ENCODE measurements at places on chromosomes 5 and 9.

DNA sequence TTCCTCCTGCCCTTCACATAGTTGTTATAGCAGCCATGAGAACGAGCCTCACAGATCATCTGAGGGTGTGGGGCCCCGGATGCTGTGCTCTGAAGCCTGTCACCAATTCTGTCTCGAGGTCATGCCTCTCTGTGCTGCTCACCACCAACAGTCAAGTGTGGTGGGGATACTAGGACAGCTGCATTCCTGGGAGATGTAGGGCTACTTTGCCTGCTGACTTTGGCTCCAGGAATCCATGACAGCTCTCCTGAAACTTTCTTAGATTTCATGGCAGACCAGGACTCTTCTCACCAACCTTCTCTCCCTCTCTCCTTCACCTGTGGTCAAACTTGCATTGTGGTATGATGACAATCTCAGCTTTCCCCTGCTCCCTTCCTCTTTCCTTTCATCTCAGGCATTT is 395.9 kb downstream of the PSAT1 start:
- no peak for DNase-seq

GRCh38 chr5:41415242-41415641 is 95.2 kb downstream of the PLCXD3 start:
- no peak for DNase-seq

GRCh38 chr9:125629446-125629845 is 77.6 kb downstream of the MAPKAP1 start:
- no peak for DNase-seq

DNA sequence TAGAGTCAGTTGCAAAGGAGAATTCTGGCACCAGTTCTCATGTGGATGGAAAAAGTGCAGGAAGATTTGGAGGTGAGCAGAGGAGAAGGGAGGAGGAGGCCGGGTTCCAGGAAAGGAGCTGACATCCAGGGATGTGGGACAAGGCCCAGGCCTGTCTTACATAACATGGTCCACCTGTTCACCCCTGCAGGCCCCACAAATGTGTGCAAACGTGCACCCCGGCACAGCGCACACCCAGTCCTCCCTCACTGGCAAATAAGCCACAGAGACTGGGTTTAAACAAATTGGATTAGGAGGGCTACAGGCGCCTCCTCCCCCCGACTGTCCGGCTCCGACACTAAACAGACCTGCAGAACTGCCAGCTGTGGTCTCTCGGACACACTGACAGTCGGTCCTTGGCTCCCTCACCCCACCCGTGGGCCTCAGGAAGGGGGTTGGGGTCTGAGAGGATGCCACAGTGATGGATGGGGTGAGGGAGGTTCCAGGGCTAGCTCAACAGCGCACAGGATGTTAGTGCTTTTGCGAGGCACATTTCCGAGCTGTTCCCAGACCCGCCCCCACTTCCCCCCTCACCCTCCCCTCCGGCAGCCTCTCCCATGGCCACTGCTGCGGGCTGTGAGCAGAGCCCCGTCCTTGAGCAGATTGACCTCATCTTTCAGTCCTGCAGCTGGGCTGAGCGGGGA is 43.4 kb upstream of the IL17B start:
- no peak for DNase-seq

DNA sequence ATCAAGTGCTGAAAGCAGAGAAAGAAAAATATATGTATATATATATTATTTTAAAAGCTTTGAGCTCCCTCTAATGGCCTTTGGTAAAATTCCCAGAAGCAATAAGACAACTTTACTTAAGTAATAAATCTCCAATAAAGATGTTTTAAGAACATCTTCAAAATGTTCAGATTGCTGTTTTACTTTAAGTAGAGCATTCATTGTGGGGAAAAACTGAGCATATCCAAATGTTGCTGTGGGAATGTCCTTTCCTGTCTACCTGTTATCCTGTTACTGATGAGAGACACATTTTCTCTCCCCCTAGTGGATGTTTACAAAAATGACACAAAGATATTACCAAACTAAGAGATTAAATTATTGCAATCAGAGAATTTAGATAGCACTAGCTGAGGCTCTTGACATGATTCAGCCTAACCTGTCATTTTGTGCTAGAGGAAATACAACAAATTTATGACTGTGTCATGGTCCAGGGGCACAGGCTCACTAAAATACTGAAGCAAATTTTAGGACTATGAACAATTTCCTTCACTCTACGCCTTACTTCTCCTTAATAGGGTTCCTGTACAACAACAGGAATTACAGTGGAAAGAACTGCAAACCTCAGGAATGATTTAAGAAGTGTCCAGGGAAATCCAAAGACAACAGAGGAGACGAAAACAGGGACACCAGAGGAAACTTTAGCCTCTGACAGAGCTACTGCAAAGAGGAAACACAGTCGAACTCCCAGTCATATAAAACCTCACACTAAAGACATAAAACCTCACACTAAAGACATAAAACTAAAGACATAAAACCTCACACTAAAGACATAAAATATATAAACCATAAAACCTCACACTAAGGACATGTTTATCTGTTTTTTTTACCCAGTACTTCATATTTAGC is 24.3 kb upstream of the PRRC1 start:
- no peak for DNase-seq

DNA sequence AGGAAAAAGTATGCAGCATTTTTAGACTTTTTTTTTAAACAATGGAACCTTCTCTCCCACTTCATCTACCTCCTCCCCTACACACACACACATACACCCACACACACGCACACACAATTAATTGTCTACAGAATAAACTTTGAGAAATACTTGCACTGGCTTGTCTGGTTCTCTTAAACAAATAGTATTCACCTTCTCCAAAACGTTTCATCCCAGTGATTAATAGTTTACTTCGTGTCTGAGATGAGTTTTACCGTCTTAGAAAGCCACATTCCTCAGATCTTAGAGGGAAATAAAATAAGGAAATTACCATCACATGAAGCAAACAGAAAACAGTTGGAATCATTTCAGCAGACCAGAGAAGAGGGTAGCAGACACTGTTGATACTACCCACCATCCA is 570.6 kb upstream of the CLINT1 start:
- no peak for DNase-seq

GRCh38 chr5:96065685-96066385 is 104.2 kb upstream of the ELL2 start:
- DNase-seq = no peak

- peak; percentile 44 for DNase-seq
Observed at GRCh38 chr5:2303431-2304100, 420.8 kb upstream of the IRX4 start.

GRCh38 chr9:38761999-38762398 is 42.1 kb upstream of the FAM240B start:
- no peak for DNase-seq

DNA sequence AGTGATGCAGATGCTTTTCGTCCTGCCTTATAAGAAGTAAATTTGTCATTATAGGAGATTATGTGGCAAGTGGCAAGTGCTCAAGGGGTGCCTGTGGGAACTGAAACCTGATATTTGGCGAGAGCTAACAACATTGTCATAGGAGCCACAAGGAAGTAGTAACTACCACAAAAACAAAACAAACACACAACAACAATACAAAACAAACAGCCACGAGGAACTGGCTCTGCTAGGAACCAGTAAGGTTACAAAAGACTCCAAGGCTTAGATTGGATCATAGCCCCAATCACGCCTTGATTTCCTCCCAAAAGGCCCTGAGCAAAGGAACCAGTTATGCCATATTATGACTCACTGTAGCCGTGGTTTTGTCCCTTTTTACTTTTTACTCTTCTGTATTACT is 1045.2 kb downstream of the CDH12 start:
- no peak for DNase-seq

GRCh38 chr5:125581311-125581710 is 834.9 kb upstream of the ZNF608 start:
- no peak for DNase-seq

DNA sequence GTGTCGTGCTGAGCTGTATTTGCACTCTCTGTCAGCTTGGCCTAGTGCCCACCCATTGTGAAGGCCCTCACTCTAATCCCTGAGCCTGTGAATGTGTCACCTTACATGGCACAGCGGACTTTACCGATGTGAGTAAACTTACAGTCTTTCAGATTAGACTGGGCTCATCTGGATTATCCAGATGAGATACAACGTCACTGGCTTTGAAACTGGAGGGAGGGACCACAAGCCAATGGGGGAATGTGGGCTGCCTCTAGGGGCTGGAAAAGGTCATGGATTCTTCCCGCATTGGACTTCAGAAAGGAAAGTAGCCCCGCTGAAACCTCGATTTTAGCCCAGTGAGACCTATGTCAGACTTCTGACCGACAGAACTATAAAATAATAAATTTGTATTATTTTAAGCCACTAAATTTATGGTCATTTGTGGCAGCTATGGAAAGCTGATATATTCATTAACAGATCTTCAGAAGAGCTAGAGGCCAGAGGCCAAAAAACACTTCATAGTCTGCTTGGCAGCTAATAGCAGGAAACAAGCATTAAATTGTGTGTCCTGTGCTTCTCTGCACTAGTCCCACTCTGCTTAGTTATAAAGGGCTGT is 139.0 kb upstream of the GAS1 start:
- no peak for DNase-seq

- DNase-seq = no peak
Observed at GRCh38 chr9:137739371-137740309, 120.8 kb downstream of the EHMT1 start.

- peak; percentile 71 for DNase-seq
Observed at GRCh38 chr9:127612939-127613582, 984 bp downstream of the STXBP1 start.

GRCh38 chr9:129320575-129321285 is 142.7 kb upstream of the IER5L start:
- DNase-seq = peak; percentile 68

- no peak for DNase-seq
Observed at GRCh38 chr5:179700401-179700918, 1.7 kb downstream of the CANX start.

GRCh38 chr9:81558091-81558830 is 131.1 kb downstream of the TLE1 start:
- no peak for DNase-seq

- no peak for DNase-seq
Observed at GRCh38 chr5:10525124-10525495, 38.8 kb upstream of the ANKRD33B start.

DNA sequence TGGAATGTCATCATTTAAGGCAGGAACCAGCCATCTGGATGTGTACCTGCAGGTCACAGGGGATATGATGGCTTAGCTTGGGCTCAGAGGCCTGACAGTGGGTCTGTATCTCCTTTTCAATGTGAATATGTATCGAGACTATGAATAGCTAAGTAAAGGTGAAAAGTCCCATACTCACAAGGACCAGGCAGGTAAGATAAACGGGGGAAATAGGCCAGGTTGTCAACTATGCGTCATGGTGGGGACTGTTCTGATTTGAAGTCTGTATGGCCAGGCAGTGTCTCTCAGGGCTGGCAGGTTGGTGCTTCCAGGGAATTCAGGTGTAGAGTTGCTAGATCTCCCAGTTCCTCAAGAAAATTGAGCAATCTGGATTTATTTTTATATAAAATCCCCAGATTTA is 987.9 kb upstream of the WWC1 start:
- no peak for DNase-seq

GRCh38 chr9:69888856-69889585 is 68.4 kb downstream of the CFAP95 start:
- no peak for DNase-seq

GRCh38 chr5:102867992-102868662 is 113.0 kb downstream of the PAM start:
- no peak for DNase-seq

DNA sequence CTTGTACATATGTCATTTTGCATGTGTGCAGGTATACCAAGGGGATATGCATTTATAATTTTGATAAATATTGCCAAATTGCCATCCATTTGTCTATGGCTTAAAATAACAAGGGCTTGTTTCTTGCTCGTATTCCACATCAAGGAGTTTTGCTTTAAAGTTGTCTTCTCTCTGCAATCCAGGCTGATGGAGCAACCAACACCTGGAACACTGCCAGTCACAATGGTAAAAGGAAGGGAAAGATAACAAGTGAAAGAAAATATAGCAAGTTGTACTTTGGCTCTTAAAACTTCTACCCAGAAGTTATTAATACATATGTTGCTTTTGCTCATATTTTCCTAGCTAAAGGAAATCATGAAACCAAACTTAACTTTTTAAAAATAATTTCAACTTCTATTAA is 156.9 kb downstream of the UNC13B start:
- no peak for DNase-seq

DNA sequence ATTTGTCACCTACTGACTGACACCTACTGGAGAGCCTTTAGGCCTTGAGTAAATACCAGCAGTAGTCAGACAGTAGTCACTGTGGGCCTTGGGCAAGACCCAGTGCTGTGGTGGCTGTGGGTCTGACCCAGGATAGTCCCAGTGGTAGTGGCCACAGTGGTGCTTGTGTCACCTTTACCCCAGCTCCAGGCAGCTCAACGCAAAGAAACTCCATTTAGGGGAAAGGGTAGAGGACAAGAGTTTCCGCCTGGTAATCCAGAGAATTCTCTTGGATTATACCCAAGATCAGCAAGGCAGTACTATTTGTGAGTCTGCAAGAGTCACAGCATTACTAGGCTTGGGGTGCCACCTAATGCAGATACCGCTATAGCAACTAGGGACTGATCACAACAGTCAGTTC is 28.9 kb downstream of the CERT1 start:
- DNase-seq = no peak

DNA sequence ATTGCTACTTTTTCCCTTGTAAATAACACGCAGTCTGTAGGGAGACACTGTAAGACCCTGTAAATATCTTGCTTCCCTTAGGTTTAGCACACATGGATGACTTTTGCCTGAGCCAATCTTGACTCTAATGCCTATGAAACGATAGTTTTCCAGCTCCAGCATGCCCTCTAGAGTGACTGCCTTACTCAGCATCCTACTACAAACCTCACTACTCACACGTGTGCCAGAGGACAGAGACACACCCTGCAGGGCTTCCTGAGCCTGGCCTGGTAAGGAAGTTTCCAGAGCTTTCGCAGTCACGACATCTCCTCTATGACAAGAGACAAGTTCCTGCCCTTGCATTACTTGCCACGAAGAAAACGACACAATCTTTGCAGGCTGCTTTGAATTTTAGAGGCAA is 138.1 kb downstream of the ATPSCKMT start:
- DNase-seq = peak; percentile 58

GRCh38 chr5:150510460-150511263 is 2.7 kb downstream of the NDST1 start:
- DNase-seq = no peak

DNA sequence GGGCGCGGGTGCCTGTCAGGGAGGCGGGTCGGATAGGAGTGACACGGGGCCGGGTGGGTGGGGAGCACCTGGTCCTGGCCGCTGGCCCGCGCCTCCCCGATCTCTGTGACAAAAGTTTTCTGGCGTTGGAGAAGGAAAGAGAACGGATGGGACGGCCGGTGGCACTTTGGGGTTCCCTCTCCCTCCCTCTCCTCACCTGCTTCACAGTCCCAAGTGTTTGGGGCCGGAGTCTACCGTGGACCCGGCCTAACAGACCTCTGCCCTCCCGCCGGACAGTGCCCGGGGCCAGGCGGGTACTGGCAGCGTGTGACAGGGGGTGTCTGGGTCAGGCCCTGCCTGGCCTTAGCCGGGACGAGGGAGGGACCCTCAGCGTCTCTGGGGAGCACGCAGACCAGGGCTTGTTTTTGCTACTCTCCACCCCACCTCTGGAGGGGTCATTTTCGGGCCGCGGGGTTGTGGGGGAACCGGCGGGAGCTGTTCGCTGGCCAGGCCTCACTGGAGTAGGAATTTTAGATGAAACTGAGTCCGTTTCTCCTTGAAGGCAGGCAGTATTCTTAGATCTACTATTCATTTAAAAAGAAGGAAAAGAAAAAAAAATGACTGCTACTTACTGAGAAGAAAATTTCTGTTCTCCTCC is 1.7 kb downstream of the PRDM6 start:
- DNase-seq = peak; percentile 61

GRCh38 chr9:114696814-114697544 is 15.0 kb upstream of the TEX48 start:
- no peak for DNase-seq
